ENCODE measurements at places on chromosomes 1 and 21.

- no peak for DNase-seq
Observed at GRCh38 chr1:240917976-240918375, 306.0 kb upstream of the GREM2 start.

- DNase-seq, result no peak
Observed at GRCh38 chr1:65830306-65830705, 37.6 kb downstream of the PDE4B start.

DNA sequence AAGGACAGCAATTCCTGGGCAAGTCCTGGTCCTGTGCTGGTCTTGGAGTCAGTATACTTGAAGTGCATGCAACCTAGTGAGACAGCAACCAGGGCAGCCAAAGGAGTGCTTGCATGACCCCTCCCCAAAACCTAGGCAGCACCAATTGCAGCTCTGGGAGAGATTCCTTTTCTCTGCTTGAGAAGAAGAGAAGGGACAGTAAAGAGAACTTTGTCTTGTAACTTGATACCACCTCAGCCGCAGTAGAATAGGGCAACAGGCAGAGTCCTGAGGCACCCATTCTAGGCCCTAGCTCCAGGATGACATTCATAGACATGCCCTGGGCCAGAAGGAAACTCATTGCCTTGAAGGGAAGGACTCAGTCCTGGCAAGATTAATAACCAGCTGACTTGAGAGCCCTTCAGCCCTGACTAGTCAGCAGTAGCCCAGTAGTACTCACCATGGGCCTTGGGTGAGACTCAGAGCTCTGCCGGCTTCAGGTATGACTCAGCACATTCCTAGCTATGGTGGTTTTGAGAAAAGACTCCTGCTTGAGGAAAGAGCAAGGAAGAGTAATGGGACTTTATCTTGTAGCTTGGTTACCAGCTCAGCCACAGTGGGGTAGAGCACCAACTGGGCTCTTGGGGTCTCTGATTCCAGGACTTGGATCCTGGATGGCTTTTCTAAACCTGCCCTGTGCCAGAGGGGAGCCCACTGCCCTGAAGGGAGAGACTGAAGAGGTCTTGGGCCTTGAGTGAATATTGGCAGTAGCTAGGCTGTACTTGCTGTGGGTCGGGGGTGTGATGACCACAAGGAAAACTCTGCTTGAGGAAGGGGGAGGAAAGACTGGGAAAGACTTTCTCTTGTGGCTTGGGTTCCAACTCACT lies 51.7 kb upstream of the ACADM start:
- peak; percentile 42 for DNase-seq

- DNase-seq, result no peak
Observed at GRCh38 chr1:33142483-33143064, 39.3 kb downstream of the TRIM62 start.

GRCh38 chr1:1063261-1063944 lies 10.7 kb downstream of the RNF223 start:
- DNase-seq, result no peak

GRCh38 chr1:24572301-24572700 lies 16.4 kb downstream of the NCMAP start:
- no peak for DNase-seq

- DNase-seq, result no peak
Observed at GRCh38 chr1:27713869-27714513, 11.8 kb upstream of the FAM76A start.

- no peak for DNase-seq
Observed at GRCh38 chr1:224273641-224274040, 56.3 kb downstream of the NVL start.

GRCh38 chr1:21294266-21294989 lies 4.2 kb upstream of the ECE1 start:
- peak; percentile 66 for DNase-seq

DNA sequence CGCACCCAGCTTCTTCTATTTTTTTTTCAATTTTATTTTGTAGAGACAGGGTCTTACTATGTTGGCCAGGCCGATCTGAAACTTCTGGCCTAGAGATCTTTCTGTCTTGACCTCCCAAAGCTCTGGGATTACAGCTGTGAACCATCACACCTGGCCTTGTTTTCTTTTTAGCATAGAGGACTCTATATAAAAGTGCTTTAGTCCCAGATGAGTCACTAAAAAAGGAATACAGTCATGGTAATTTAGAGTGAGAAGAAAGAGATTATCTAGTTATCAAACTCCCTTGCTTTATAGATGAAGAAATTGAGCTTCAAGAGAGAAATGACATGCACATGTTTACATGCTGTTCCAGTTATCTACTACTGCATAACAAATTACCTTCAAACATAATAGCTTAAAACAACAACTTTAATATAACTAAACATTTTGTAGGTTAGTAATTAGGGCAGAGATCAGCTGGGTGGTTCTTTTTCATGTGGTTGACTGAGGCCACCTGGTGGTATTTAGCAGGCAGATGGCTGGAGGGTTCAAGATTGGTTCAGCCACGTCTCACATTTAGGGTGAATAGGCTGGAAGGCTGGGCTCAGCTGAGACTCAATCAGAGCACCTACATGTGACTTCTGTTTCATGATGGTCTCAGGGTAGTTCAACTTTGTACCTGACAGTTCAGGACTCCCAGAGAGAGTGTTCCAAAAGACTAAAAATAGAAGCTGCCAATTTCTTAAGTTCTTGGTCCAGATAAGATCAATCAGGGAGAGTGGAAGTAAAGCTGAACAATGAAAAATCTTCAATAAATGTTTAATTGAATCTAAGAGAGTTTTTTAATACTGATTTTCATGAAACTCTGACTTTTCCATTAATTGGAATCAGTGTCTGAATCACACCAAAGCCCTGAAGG lies 16.9 kb upstream of the MTF2 start:
- peak; percentile 62 for DNase-seq

- DNase-seq, result no peak
Observed at GRCh38 chr1:118217141-118217838, 32.3 kb upstream of the SPAG17 start.

DNA sequence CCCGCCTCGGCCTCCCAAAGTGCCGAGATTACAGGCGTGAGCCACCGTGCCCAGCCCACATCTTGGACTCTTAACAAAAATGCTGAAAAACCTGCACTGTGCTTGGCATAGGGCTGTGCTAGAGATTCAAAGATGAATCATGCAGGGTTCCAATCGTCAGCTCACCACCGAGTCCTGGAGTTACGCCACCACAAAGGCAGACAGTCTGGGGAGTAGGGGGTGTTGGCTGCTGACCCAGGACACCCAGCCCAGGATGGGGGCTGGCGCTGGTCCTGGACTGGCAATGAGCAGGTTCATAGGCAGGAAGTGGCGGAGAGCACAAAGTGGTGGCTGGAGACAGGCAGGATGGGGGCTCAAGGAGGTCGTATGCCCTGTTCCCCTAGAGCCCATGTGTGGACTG lies 16.0 kb downstream of the PSRC1 start:
- no peak for DNase-seq

DNA sequence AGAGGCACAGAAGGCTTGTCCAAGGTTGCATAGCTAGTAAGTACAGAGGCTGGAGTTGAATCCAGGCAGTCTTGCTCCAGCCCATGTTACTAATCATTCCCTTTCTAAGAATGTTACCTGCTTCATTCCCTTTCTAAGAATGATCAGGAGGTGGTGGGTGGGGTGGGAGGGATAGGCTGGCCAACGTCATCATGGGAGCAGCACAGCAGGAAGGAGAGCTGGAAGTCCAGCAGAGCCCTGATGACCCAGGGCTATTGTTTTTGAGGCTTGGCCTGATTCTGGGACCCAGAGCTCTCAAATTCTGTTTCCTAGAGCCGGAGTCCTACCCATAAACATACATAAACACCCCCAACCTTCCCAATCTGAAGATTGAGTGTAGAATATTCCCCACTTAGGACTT lies 11.8 kb upstream of the CSF1 start:
- DNase-seq, result no peak

GRCh38 chr1:2982615-2983318 lies 38.5 kb upstream of the ACTRT2 start:
- DNase-seq, result no peak

DNA sequence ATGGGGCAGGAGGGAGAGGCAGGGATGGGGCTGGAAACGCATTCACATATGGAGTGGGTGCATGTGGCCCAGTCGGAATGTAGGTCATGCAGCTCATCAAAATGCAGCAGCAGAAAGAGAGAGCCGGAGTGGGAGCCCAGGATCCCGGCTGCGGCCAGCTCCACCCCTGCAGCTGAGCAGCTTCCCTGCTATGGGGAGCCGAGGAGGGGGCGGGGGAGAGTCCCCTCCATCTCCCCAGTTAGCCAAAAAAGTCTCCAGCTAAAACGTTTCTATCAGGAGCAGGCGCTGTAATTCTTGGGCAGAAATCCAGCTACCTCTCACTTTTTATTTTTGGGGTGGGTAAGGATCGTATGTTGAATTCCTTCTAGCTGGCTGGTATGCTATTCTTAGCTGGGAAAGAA lies 39.7 kb downstream of the MRPL37 start:
- no peak for DNase-seq

GRCh38 chr1:40185951-40186864 lies 25.0 kb downstream of the RLF start:
- DNase-seq, result no peak

DNA sequence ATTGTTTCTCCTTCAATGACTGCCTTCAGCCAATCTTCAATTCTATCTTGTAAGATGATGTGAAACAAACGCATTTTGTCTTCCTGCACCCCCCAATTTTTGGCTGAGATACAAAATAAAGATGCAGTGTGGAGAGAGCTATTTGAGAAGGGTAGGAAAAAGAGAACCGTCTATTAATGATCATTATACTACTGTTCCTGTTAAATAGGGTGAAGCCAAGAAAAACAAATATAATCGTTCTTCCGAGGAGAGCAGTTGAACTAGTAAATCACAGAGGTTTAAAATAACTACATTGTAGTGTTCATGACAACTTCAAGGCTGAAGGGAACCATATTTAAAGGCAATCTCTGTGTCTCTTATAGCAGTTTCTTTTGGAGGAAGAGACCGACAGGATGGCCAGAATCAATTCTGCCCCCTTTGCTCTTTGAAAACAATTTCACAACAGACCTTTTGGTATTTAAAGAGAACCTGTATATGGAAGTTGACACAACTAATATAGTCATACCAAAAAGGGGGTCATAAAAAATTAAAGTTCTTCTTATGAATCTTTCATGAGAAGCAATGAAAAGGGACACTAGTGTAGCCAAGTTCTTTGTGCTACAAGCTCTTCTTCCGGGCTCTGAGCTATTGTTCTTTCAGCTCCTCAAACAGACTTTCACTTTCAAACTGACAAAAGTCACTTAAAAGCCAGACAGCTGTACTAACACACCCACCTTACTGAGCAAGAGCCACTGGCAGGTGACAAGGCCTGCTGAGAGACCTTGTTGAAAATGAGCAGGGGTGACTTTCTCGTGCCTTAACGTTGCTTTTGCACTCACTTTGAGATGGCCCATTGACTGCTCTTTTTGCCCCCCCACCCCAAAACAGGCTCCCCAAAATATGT lies 30.9 kb downstream of the PROX1 start:
- DNase-seq, result no peak

- DNase-seq, result no peak
Observed at GRCh38 chr1:96240438-96240837, 481.1 kb upstream of the PTBP2 start.

- DNase-seq, result no peak
Observed at GRCh38 chr1:167551362-167551761, 2.2 kb downstream of the CREG1 start.

- DNase-seq, result no peak
Observed at GRCh38 chr1:171814692-171815091, 26.6 kb upstream of the DNM3 start.

DNA sequence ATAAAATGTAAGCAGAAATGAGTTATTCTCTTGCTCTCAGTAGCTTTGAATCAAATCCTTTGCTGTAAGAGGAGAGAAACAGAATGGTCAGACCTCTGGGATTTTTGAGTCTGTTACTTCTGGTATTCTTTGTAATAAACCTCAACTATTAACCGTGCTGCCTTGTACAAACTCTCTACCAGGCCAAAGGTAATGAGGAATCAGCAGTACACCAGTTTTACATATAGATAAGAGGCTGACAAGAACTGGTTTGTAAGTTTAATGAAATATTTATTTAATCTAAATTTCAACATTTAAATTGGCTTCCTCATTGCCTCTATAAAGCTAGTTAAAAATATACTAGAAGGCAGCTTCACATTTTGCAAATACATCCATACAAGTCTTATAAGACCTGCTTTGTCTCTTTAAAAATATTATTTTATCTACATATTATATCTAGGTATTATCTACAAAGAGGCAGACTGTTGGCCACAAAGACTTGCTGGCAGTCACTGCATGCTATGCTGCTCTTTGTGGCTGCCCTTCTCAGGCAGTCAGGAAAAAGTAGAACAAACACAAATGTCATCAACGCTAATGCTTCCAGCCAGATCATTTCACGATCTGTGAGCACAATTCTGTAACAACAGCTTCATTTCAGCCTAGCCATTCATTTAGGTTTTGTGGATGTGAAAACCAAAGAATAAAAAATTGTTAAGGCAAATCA lies 173.0 kb downstream of the GABPA start:
- no peak for DNase-seq

GRCh38 chr1:157782931-157783330 lies 6.0 kb upstream of the FCRL2 start:
- no peak for DNase-seq

DNA sequence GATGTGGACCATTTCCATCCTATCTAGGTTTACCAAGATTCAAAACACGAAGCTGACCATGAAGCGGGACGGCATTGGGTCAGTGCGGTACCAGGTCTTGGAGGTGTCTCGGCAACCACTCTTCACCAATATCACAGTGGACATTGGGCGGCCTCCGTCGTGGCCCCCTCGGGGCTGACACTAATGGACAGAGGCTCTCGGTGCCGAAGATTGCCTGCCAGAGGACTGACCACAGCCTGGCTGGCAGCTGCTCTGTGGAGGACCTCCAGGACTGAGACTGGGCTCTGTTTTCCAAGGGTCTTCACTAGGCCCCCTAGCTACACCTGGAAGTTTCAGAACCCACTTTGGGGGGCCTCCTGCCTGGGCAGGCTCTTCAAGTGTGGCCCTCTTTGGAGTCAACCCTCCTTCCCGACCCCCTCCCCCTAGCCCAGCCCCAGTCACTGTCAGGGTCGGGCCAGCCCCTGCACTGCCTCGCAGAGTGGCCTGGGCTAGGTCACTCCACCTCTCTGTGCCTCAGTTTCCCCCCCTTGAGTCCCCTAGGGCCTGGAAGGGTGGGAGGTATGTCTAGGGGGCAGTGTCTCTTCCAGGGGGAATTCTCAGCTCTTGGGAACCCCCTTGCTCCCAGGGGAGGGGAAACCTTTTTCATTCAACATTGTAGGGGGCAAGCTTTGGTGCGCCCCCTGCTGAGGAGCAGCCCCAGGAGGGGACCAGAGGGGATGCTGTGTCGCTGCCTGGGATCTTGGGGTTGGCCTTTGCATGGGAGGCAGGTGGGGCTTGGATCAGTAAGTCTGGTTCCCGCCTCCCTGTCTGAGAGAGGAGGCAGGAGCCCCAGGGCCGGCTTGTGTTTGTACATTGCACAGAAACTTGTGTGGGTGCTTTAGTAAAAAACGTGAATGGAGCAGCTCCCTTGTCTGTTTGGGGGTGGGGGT lies 864 bp upstream of the CCDC24 start:
- DNase-seq, result no peak

- no peak for DNase-seq
Observed at GRCh38 chr1:179190861-179191260, 38.6 kb downstream of the ABL2 start.

DNA sequence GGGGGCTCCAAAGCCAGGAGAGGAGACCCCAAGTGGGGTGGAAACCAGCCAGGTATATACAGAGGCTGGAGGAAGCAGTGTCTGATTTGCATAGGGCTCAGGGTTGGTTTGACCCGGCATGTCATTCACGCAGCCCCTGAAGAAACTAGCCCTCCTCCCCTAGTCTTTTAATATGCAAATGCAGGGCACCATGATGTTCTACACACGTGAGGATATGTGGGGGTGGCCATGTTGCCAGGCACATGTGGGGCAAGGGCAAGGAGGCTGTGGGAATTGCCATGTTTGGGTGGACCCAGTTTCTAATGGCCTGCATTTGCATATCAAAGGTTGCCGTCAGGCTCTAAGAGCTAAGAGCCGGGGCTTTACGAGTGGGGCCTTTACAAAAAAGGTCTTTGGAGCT lies 12.0 kb upstream of the RHOU start:
- DNase-seq, result no peak

Data from HT-29 (cell line).